ENCODE measurements at places on chromosomes 2 and 18.

GRCh38 chr2:45195916-45196315, 186.7 kb upstream of the SIX2 start:
- DNase-seq = no peak

GRCh38 chr2:180583441-180584140, 396.8 kb upstream of the UBE2E3 start:
- DNase-seq = no peak

DNA sequence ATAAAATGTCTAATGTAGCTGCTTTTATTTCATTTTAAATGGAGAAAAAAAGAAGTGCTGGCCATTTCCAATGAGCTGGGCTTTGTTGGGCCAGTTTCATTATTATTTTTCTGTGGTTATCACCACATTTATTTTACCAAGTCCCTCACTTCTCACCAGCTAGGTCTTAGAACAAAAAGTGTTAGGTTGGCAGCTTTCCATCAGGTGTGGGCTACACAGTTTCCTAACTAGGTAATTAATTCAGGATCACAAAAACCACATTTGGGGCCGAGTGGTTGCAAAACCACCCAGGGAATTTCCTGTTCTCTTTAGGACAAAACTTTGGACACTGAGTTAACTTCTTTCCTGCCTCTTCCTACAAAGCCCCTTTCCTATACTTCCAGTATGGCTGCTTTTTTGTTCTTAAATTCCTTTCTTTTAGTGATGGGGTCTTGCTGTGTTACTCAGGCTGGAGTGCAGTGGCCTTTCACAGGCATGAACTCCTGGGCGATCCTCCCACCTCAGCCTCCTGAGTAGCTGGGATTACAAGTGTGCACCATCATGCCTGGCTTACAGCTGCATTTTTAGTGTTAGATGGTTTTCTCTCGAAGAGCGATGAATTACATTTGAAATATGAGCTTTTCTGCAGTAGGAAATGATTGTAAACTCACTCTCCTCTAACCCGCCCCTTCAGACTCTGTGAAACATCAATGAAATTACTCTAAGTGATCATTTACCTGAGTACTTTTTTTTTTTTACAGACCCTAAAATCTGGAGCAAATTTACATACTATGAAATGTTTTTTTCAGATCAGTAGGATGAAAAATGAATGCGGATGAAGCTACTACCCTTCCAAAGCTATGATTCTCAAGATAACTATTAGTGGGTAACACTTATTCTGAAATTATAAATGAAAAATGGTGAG, 2.6 kb upstream of the ZFP36L2 start:
- DNase-seq = no peak

- DNase-seq = no peak
These were observed 15.7 kb downstream of the PLEKHB2 start for GRCh38 chr2:131120815-131121317.

DNA sequence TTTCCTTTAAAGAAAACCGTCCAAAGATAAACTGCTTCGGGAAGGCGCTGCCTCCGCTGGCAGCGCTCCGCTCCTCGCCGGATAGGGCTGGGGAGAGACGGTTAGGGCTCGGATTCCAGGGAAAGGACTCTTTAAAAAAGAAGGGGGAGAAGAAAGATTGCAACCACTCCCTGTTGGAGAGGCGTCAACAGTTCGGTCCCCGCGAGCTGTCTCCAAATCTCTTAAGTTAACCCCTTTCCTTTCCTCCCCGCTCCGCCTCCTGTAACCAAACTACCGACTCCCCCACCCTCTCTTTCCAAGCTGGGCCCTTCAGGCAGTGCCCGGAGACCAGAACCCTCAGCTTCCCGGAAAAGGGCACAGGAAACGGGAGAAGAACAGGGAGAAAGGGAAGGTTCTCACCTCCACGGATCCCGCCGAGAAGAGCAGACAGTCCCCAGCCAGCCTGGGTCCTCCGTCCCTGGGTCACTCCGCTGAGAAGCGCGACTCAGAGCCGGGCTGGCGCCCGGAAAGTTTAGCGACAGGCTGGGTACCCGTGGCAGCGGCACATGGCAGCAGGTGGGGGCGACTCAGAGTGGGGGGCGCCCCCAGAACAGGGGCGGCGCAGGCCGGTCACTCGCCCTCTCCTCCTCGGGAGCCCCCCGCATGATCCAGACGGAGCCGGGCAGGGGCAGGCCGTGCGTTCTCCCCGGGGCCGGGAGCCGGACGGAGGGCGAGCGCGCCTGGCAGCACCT, 675 bp downstream of the FZD5 start:
- no peak for DNase-seq

DNA sequence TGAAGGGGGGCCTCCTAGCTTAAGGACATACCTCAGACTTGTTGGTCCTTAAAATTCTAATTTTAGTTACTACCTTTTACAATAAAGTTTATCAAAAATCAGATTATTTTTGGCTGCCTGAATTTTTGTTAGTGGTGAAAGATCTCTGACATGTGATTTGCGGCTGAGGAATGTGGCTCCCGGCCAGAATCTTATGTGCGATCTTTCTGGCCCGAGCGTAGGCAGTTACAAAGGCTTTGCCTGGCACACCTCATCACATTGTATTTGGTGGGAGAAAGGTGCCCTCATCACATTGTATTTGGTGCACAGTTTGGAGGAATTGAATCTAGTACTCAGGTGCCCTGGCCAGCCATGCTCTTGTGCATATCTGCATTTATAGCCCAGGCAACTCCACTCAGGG, 289.1 kb downstream of the GULP1 start:
- DNase-seq = no peak

- DNase-seq = no peak
These were observed 143.3 kb upstream of the CAB39 start for GRCh38 chr2:230569298-230569697.

DNA sequence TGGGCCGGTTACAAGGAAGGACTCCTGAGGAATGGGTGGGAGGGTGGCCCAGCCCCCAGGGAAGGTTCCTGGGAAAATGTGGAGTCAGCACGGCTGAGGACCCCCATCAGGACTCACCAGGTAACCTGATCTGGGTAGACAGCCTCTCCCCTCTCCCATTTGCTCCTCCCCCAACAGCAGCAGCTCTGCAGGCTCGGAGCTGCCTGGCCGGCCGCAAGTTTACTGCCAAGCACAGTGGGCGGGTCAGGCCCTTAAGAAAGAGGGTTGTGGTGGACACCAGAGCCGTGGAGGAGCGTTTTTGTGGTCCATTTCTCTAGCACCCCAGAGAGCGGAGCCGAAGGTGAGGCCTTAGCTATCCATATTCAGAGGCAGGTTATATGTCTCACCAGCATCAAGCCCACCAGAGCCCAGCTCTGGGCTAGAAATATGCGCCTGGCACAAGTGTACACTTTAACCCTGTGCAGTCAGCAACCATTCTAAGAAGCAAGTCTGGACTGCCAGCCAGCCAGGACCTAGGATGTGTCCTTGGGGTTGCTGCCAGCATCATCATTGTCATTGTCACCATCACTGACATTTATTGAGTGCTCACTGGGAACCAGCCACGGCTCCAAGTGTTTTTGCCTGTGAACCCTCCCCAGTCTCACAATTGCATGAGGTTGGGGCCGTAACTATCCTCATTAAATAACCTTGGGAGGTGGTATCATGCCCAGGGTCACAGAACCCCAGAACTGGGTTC, 190.1 kb downstream of the KLHL29 start:
- DNase-seq = no peak

- DNase-seq = no peak
These were observed 12.8 kb upstream of the MSGN1 start for GRCh38 chr2:17803497-17803896.

DNA sequence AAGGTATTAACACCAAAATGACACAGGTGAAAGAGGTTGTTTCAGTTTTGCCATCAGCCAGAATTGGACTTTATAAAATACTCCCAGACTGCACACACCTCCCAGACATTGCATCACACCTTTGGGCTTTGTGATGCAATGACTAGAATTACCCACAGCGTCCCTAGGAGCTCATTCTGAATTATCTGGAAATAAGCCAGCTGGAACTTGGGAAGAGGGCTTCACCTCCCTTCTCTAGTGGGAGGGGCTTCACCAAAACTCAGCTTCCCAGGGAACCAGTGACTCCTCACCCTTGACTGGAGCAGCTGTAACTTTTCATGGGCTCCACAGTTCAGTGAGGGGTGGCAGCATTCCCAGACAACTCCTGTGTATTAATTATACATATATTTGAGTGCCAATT, 83.1 kb upstream of the BZW1 start:
- DNase-seq = no peak

- no peak for DNase-seq
These were observed 104.5 kb downstream of the CDCA7 start for GRCh38 chr2:173458991-173459780.

DNA sequence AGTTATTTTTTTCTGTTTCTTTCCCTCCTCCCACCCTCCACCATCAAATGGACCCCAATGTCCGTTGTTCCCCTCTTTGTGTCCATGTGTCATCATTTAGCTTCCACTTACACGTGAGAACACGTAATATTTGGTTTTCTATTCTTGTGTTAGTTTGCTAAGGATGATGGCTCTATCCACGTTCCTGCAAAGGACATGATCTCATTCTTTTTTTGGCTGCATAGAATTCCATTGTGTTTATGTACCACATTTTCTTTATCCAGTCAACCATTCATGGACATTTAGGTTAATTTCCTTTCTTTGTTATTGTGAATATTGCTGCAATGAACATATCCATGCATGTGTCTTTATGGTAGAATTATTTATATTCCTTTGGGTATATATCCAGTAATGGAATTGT, 91.3 kb upstream of the TNP1 start:
- DNase-seq = no peak

- DNase-seq = no peak
These were observed 211.6 kb downstream of the SEPTIN10 start for GRCh38 chr2:109402180-109402579.

GRCh38 chr2:220424561-220424960, 797.1 kb downstream of the SLC4A3 start:
- no peak for DNase-seq

DNA sequence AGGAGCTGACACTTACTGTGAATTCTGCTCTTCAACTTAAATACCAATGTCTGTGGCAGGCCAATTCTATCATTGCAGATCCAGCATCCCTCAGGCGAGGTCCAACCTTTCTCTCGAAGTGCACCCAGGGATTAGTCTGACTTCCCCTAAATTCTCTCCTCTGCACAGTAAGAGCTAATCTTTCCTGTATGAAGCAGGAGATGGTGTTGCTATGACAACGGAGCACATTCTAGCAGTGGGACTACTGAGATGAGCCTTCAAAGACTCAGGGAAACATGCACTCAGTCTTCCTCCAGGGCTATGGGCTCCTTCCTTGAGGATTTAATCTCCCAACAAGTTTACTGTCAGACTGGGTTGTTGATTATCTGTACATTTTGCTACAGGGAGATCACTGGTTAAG, 176.3 kb downstream of the NOL4 start:
- no peak for DNase-seq

DNA sequence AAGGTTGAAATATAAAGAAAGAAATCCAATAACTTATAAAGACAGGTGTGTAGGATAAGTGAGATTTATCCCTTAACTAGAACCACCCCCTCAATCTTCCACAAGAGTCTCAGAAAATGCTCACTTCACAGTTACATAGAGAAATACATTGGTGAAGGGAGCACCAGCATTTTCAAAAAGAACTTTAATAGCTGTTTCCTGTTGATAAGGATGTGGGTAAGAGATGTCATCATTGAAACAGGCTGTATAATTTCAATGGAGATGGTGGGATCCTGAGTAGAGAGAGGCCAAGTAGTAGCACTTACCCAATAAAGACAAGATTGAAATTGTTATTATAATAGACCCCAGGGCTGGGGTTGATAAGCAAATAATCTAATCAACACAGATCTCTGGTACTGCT, 162.2 kb upstream of the TACR1 start:
- DNase-seq = no peak

DNA sequence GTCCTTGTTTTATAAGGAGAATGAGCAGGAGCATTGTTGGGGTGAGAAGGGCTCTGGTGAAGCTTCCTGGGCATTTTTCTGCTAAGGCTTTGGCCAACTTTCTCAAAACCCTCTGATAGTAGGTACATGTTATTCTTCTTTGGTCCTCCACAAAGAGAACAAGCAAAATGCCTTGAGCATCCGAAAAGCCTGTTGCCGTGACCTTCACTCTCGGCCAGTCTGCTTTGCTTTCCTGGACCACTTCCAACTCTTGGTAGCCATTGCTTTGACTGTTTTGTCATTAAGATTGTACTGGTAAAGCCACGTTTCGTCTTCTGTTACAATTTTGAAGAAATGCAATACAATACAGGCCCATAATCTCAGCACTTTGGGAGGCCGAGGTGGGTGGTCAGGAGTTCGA, 27.4 kb upstream of the ALLC start:
- DNase-seq = no peak

All from activated T-cell treated with anti-CD3 and anti-CD28 coated beads for 48 hours (primary cell).